ENCODE measurements at places on chromosomes 7 and 10.
A peak's percentile ranks its signal among the peaks of the same experiment; 100 is the strongest.

DNA sequence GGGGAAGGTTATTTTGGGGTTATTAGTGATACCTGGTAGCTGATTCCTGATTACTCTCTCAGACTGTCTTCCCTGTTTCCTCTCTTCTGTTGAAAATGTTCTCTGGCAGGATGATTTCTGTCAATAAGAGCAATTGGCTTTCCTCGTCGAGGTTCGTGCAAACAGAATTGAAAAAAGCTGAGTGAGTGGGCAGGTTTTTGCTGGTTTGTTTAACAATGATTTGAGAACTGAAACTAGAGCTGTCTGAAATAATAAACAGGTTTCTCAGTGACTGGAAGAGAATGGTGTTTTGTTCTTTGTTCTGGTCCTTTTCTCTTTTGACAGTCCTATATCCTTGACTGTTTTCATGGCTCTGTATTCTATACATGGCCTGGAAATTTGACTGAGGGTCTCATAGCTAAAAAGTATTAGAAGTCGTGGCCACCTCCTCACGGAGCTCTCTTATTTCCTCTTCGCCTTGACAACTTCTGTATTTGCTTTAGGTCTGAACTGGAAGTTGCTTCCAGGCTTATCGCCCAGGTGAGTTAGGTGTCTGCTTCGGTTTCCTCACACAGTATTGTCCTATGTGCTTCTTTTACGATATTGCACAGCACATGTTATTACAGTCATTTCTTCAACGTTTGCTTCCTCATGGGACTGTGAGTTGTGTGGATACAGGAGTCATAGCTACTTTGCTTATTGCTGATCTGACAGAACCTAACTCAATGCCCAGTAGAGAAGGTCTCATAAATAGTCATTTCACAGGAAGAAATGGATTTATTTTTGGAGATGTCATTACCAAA is 403.6 kb downstream of the NRG3 start:
- no peak for DNase-seq

DNA sequence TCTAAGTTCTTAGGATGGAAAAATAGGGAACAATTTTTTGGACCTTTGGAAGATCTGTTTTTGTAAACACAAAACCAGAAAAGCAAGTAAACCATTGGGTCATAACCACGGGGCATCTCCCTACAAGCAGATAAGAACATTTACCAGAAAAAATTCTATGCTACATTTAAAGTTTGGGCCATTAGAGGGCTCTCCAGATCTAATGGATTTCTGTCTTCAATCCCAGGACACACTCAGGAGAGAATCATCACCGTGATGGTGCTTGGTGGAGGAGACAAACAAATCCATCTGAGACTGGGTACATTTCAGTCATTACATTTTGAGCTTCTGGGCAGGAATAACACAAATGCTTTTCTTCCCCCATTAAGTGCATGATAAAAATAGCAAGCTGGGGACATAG is 178.4 kb upstream of the TARP start:
- no peak for DNase-seq

- no peak for DNase-seq
Measured at GRCh38 chr7:92841192-92841591, 4.8 kb upstream of the CDK6 start.

DNA sequence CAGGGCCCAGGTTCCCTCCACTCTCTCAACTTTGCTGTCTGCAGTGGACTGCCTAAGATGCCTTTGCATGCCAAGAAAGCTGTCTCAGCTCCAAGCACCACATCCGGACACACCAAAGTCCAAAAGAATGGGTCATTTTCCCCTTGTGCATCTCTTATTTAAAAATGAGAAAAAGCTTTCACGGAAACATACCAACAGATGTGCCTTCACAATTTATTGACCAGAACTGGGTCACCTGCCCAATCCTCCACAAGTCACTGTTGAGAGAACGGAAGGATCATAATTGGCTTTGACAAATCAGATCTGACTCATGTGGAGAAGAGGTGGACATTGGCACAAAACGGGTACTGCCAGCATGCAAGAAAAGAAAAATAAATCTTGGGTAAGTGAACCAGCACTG is 258.3 kb downstream of the SNX13 start:
- no peak for DNase-seq

GRCh38 chr10:5618829-5619228 is 47.6 kb downstream of the ASB13 start:
- no peak for DNase-seq

GRCh38 chr10:15572531-15573045 is 147.1 kb downstream of the ITGA8 start:
- no peak for DNase-seq

- DNase-seq = peak; percentile 17
Measured at GRCh38 chr10:3852147-3852904, 67.3 kb upstream of the KLF6 start.

All from stimulated activated CD8-positive, alpha-beta memory T cell treated with anti-CD3 and anti-CD28 coated beads, Interleukin-12 subunit alpha, Interleukin-12 subunit beta, amount 100 ng/mL, for 4 hours (primary cell).